ENCODE measurements at places on chromosomes 11 and 22.

GRCh38 chr11:75759832-75760231 is 8.7 kb upstream of the DGAT2 start:
- no peak for DNase-seq

DNA sequence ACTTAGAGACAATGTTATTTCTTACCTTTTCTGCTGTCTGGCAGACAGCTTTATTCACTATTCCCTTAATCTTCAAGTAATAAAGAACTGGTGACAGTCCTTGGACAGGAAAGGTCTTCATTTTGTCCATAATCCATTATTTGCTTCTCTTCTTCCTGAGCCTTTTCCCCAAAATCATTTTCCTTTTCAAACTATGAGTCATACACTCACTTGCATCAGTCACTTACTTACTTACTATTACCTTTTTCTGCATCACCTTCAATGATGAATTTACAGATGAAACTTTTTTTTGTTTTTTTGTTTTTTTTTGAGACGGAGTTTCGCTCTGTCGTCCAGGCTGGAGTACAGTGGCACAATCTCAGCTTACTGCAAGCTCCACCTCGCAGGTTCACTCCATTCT is 9.5 kb downstream of the METTL15 start:
- DNase-seq, result no peak

- DNase-seq, result no peak
These were observed 12.7 kb upstream of the CD44 start for GRCh38 chr11:35126000-35126878.

DNA sequence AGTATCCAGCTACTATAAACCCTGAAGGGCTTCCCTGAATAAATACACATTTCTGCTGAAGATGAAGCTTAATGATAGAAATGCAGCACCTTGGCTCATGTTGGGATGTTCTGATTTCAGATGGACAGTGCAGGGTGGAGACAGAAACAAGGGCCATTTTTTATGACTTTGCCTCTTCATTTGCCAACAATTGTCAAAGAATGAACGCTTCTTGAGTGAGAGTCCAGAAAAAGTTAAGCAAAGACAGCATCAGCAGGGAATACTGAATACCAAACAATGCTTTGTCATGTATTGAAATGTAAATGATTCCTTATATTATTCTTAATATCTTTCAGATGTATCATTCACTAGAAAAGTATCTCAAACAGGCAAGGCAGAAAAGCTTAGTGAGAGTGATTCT is 84.9 kb downstream of the TRPC6 start:
- DNase-seq, result no peak

DNA sequence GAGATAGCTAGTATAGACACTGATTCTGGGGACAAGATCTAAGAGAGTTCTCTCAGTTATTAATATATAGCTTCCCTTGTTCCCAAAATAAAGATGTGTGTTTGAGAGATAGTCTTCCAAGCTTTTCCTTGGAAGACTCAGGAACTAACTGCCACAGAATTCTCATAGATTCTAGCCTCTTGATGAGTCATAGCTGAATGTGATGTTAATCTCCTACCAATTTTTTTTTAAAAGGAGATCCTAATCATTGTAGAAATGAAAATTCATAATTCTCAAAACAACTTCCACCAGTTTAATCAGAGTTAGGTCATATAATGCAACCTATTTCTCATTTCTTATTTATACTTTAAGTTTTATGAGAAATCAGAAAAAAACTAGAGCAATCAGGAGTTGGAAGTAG is 148.8 kb downstream of the JRKL start:
- DNase-seq, result no peak

- DNase-seq, result no peak
These were observed 27.5 kb downstream of the CSTF3 start for GRCh38 chr11:33133761-33134160.

GRCh38 chr11:13862845-13863392 is 99.6 kb upstream of the SPON1 start:
- no peak for DNase-seq

DNA sequence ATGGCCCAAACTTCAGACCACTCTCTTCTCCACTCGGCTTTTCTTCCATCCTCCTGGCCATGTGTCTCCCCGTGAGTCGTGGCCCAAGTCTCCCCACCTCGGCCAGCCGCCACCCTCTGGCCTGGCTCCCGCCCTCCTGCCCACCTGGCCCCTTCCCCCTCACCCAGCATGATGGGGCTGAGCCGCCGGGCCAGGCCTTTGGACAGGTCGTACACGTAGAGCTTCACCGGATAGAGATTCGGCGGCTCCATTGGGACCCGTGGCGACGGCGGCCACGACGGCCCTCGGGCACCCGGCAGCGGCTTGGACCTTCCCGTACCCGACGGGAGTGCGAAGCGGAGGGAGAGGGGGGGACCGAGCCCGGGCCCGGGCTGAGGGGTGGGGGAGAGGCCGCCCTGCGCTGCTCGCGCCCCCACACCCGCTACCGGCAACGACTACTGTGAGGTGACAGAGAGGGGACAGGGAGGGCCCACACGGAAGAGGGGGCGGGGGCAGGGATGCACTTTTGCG is at the start of gene DESI1:
TSS of gene DESI1 (minus strand) at position 455 of the 510 bp plus-strand sequence. CDS start at position 251, 204 bp downstream.
- DNase-seq, result no peak

DNA sequence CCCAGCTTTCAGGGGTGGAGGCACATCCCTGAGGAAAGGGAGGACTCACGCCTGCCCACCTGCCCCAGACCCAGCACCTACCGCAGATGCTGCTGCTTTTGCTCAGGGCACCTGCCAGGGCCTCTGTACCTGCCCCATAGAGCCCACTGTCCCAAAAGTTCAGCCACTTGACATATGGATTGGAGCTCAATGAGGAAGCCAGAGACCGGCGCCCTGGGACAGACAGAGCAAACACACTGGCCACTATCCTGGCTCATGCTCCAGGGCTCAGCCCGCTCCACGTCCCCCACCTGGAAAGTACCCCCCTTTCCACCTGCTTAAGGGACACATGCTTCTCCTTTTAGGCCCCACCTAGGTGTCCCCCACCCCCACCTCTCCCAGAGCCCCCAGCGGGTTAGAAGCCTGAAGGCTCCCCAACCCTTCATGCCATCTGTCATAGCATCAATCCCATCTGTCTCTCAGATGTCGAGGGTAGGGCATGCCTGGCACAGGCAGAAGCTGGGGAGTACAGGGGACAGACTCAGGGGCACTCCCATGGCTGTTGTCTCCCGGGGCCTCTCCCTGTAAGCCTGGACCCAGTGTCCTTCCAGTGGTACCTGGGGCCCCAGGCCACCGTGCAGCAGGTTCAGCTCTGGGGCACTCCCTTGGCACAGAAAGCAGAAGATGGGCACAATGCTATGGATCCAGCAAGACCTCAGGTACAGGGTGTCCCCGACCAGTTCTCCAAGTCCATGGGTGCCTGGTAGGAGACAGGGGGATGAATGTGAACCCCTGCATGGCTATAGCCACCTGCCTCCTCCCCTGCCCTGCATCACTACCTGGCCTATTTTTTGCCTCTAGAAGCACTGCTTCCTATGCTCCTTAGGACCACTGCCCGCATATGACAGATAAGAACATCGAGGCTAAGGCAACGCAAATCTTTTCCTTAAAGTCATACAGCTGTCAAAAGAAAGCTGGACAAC is 2.2 kb upstream of the P2RX6 start:
- no peak for DNase-seq

DNA sequence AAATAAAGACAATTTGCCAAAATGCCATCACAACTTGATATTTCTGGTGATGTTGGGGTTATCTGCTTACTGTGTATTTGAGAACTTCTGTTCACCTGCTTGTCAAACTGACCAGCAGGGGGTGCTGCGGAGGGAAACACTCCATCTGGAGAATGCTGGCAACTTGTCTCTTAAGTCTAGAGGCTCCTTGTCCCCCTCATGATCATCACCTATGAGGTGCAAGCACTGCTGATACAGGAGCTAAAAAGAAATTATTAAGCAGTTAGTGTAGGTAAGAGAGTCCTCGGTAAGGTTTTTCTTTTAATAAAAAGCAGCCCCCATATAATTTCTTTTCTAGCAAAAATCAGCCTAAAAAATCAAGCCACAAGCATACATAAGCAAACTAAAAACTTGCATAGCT is 32.7 kb upstream of the GLYATL1B start:
- peak; percentile 9 for DNase-seq

DNA sequence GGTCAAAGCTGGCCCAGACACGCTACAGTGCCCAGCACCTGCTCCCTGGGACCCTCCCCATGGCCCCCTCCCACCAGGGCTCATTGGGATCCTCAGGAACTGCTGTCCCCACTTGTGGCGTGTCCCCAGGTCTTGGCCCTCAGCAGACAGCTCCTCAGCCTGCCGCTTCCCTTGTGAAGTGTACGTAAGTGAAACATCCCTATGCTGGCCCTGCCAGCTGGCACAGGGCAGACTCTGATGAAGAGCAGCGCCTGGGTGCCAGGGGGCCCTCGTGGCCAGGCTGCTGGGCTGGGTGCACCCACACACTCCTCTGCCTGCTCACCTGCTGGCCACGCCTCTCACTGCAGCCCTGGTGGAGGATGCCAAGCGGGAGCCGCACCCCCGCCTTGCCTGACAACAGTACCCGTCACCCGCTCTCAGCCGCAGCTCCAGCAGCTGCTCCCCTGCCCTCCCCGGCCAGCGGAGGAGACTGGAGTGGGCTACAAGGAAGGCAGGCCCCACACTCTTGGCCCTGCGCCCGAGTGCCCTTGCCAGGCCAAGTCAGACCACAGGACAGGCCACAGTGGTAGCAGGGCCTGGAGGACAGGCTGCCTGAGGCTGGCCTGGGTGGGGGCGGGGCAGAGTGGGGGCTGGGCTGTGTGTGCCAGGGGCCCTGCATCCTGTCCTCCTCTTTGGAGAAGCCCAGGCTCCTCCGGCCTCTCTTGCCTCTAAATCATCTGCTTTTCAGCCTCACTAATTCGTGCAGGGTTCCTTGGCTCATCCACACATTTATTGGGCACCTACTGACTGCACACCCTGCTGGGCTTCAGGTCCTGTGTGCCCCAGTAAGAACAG is 39.5 kb downstream of the IGF2 start:
- no peak for DNase-seq

DNA sequence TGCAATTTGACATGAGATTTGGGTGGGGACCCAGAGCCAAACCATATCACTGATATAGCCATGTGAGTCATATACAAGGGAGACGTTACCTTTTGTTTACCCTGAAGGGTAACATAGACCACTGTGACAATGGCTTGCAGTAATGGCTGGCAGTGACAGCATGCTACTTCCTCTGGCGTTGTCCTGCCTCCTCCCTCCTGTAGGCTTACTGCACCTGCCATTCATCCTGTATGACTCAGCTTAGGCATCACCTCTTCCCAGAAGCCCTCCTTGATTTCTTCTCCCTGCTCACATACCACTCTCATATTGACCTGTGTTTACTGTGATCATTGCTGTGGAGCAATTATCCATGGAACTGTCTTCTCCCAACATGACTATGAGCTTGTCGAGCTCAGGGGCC is 12.0 kb upstream of the PVALB start:
- no peak for DNase-seq

GRCh38 chr22:22865311-22866072 is 22.1 kb upstream of the IGLL5 start:
- no peak for DNase-seq

DNA sequence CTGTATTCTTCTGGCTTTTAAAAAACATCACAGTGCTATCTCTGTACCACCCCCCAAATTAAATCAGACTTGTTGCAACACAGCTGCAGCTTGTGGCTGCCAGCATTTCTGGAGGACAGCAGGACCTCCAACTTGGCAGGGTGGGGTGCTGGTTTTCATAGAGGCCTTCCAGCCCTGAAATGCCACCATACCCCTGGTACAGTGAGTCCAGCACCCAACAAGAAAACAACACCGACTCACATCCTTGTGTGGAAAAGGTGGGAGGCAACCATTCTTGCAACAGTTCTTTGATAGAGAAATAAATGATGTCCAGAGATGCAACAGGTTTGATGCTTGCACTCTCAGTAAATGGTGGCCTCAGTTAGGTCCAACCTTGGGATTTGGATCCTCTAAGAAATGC is 96.0 kb downstream of the ABTB2 start:
- no peak for DNase-seq

GRCh38 chr22:21697880-21698279 is 32.1 kb downstream of the PPIL2 start:
- no peak for DNase-seq

DNA sequence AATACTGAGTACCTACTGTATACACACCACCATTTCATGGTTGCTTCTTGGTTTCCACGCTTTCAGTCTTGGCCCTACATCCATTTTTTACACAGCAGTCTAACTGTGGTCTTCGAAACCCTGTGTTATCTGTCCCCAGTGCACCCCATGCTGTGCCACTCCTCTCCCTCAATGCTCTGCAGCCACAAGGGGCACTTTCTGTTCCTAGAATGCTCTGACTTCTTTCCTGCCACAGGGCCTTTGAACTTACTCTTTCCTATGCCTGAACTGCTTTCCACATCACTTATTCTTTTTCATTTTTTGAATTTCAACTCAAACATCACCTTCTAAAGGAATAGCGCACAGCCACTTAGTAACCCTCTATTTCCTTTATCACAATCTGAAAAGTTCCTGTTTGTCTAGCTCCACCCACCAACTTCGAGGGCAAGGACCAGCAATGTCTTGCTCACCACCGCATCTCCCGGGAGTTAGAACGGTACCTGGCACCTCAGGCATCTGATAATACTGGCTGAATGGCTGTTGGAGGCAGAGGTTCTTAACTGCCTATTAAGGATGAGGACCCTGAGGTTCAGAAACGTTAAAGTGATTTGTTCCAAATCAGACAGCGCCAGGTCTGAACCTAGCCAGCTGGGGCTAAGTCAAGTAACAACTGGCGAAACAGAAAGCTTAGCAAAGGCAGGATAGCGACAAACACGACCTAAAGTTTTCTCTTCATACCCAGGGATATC is 568 bp downstream of the ALG8 start:
- peak; percentile 31 for DNase-seq

- DNase-seq, result no peak
These were observed 4.5 kb downstream of the CNTF start for GRCh38 chr11:58626934-58627483.

- DNase-seq, result no peak
These were observed 204.6 kb downstream of the BARX2 start for GRCh38 chr11:129580278-129580677.

DNA sequence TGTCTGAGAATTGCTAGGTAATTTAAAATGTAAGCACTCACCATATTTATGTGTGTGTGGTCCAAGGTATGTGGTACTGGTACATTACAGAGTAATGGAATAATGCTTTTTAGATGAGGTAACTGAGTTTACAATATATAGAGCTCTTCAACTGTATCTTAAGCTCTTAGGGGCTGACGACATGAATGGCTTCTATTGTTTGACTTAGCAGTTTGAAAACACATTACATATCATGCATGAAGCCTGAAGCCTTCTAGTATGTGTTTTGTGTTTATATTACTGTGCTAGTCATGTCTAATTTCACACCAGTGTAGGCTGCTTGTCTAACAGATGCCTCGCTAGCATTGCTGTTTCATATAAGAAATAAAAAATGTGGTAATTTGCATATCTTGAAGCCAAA is 37.2 kb downstream of the GAS2 start:
- DNase-seq, result peak; percentile 14

GRCh38 chr11:95500466-95500865 is 269.5 kb upstream of the SESN3 start:
- DNase-seq, result no peak
